D721Med (cell line): ENCODE measurements at places on chromosomes 1 and 21.

- no peak for DNase-seq
Measured at GRCh38 chr1:2087766-2088165, 37.6 kb downstream of the PRKCZ start.

DNA sequence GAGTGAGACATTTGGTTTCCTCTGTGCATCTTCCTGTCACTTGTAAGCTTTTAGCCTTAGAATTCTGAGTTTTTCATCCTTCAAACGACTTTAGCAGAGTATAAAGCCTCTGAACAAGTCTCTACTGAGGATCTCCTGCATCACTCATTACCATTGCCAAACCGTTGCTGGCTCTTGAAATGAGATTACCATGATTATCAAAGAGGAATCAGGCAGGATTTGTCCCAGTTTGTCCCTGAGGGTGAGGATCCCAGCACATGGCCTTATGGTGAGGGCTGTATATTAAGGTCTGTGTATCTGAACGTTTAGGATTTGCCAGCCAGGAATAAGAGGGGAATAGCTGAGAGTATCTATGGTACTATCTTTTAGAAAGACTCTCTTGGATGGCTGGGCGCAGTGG, 169.5 kb upstream of the L1TD1 start:
- DNase-seq: no peak

GRCh38 chr1:204224655-204225054, 10.9 kb upstream of the GOLT1A start:
- DNase-seq: no peak

DNA sequence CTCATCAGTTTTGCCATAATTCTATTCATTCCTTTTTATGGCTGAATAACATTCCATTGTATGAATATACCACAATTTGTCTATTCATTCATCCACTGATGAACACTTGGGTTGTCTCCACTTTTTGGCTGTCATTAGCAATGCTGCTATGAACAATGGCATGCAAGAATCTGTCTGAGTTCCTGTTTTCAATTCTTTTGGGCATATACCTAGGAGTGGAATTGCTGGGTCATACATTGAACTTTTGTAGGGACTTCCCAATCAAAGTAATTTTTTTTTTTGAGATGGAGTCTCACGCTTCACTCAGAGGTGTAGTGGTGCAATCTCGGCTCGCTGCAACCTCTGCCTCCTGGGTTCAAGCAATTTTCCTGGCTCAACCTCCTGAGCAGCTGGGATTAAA, 34.9 kb downstream of the AADACL4 start:
- DNase-seq: no peak

- peak; percentile 47 for DNase-seq
Measured at GRCh38 chr1:223712194-223712849, at the start of gene CAPN2. CAPN2 (plus strand) TSS chr1:223712539; CDS start chr1:223712641, 102 bp downstream.

GRCh38 chr1:55054396-55054795, 15.0 kb downstream of the PCSK9 start:
- no peak for DNase-seq

GRCh38 chr1:65256860-65257708, 52.3 kb upstream of the DNAJC6 start:
- no peak for DNase-seq

GRCh38 chr1:192272732-192273131, 44.1 kb upstream of the RGS21 start:
- DNase-seq: no peak

GRCh38 chr1:240792915-240793529, 181.1 kb upstream of the GREM2 start:
- no peak for DNase-seq

GRCh38 chr1:24109686-24110475, 2.1 kb downstream of the MYOM3 start:
- no peak for DNase-seq

GRCh38 chr1:221683681-221684080, 58.2 kb downstream of the DUSP10 start:
- DNase-seq: no peak

DNA sequence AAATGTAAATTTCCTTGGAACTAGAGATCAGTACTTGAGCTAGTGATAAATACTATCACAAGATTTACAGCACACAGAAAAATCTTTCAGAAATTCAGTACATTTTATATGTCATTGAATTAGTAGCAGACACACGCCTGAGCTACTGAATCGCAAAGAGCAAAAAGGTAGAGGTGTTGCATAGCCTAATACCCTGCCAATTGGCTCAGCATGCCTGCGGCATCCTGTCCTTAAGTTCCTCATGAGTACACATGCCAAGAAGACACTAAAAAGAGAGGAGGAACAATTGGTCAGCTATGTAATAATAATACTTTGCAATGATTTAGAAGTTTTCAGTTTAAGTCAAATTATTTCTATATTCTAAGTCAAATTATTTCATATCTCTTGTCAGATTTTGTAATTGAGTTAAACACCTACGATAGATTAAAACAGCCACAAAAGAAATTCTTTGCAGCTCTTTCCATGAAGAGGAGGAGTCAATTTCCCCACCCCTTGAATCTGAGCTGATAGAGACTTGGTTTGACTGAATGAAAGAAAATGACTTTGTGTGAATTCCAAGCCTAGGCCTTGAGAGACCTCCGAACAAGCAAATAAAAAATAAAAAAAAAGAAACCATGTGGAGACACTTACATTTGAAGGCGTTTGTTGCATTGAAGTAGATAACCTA, 36.2 kb upstream of the PKN2 start:
- DNase-seq: no peak

- DNase-seq: no peak
Measured at GRCh38 chr1:200547386-200547785, 73.2 kb downstream of the KIF14 start.

DNA sequence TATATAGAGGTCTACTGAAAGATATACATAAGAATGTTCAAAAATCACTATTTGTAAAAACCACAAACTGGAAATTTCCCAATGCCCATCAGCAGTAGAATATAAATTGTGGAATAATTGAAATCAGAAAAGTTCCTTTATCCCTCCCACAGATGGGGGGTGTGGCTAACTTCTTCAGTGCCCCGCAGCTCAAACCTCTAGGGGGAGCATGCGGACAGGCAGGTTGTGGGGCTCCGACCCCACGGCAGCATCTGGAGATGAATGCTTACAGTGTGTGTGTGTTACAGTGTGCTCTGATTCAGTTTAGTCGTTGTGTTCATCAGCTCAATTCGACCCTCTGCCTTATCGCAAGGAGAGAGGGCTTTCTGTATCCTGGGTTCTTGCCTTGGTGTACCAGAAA, 262.1 kb upstream of the LRRC7 start:
- DNase-seq: no peak

- no peak for DNase-seq
Measured at GRCh38 chr21:15687208-15687607, 42.6 kb upstream of the USP25 start.
